Gastroesophageal sphincter (tissue), 4 donors: ENCODE measurements at places on chromosomes 11 and 22. TPM values are rescaled to one million over a fixed set of nuclear protein-coding genes. Genes with fewer than 3 reads are reported as not detected.

DNA sequence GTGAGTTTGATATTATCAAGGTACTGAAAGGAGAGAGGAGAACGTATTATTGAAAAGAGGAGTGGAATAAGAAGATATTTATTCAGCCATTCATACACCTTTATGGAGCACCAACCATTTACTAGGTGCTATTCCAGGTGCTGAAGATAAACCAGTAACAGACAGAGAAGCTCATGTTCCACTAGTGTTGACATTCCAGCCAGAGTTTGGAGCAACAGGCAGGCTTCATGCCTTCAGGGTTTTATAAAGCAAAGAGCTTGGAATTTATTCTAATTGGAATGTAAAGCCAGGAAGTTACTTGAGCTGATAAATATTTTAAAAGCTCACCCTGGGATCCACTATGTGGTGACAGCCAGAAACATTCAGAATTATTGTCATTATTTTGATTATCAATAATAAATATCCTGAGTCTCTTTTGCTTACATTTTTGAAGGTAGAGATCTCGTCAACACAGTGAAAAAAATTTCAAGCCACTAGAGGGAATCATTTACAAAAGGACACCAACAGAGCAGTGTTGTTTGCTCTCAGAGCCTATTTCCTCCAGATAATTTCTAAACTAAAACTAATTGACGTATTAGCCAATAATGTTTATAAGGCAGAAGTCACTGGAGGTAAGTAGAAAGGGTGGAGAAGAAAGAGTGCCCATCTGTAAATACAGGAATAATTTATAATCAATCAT is 172.0 kb downstream of the KCNA4 start:
- no peak overlapping the region for H3K4me3 ChIP-seq
- no peaks in the 10 kb centered on the region for H3K4me1 ChIP-seq
- H3K27me3 ChIP-seq, result no peaks in the 10 kb centered on the region
- H3K27ac ChIP-seq, result no peak overlapping the region
- no peaks in the 10 kb centered on the region for H3K36me3 ChIP-seq

DNA sequence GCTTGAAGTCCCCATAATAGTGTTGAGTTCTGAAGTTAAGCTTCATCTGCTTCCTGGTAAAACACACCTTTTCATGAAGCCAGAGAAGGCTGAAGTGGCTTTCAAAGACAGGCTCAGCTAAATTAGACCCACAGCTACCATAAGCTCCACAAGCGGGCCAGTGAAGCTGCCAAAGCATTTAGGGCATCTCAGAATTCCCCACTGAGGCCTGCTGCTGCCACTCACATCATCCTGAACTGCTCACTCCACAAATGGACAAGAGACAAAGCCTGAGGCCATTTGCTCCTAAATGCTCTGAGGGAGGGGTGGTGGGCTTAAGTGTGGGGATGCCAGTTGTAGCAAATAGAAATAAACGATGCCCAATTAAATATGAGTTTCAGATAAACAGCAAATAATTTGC is 14.6 kb downstream of the CCDC83 start:
- H3K4me1 ChIP-seq, result no peaks in the 10 kb centered on the region
- H3K27ac ChIP-seq, result no peak overlapping the region
- no peaks in the 10 kb centered on the region for H3K27me3 ChIP-seq

PGA4 gene
- total RNA-seq, result 8.8 TPM

LBHD1 gene
- total RNA-seq, result 3.9 TPM

ABCC8 gene
- total RNA-seq, result 1.9 TPM
